CD4-positive, alpha-beta T cell treated with Interleukin-12 subunit alpha and Interleukin-12 subunit beta, for 1 hour (primary cell): ENCODE measurements at places on chromosomes 2 and 18.
A peak's percentile ranks its signal among the peaks of the same experiment; 100 is the strongest.

DNA sequence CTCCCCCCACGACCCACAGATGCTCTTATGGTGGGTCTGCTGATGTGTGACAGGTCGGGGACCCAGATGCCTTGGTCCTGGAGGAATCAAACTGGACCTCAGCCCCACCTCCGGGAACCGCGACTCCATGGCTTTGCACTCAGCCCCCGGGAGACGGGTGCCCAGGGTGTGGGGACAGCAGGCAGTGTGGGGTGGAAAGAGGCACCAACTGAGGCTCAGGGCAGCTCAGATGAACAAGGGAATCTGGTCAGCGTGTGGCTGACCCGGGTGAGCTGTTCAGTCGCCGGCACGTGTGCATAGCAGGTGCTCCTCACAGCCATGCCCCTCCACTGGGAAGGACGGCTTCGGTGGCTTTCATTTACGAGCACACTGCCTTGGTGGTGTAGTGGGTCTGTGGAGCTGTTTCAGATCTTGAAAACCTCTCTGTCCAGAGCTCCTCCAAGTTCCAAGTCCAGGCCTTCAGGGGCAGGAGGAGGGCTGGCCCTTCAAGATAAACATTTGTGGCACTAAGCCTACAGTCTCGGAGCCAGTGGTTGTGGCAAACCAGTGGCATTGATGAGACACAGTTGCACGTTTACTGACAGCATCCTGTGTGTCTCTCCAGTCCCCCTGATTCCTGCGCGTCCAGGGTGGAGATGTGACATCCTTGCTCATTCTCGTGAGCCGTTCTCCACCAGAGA lies 471.2 kb upstream of the HS6ST1 start:
- no peak for DNase-seq

DNA sequence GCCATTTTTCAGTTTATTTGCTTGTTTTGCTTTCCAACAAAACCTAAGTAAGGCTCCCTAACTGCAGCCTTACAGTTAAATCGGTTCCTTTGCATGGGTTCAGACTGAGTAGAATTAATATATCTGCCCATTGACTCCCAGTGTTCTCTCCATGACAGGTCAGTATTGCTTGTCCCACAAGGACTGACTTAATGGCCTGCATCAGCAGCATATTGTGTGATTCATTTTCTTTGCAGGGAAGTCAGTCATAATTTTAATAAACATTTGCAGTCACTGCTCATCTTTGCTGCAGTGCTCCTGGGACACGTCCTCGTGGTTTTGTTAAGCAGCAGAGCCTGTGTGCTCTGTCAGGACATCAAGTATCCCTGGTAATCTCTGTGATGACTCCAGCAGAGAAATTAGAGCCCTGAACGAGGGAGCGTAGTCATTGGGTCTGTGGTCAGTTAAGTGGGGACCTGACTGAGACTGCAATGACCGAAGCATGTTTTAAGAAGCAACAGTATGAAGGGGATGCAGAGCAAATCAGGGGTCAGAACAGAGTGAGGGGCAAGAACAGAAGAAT lies 93.3 kb downstream of the CDH20 start:
- no peak for DNase-seq

- DNase-seq: no peak
Observed at GRCh38 chr18:79387615-79388014, 8.1 kb upstream of the NFATC1 start.

GRCh38 chr2:196054631-196055030 lies 14.0 kb downstream of the DNAH7 start:
- DNase-seq: no peak

GRCh38 chr2:43731211-43731610 lies 42.6 kb upstream of the DYNC2LI1 start:
- no peak for DNase-seq

GRCh38 chr2:124666976-124667375 lies 641.9 kb downstream of the CNTNAP5 start:
- DNase-seq: no peak

- DNase-seq: no peak
Observed at GRCh38 chr2:122031544-122032263, 276.3 kb downstream of the TSN start.

GRCh38 chr2:64992218-64992617 lies 3.0 kb downstream of the SLC1A4 start:
- DNase-seq: no peak

GRCh38 chr18:35178260-35178659 lies 62.6 kb upstream of the ZNF397 start:
- DNase-seq: no peak

DNA sequence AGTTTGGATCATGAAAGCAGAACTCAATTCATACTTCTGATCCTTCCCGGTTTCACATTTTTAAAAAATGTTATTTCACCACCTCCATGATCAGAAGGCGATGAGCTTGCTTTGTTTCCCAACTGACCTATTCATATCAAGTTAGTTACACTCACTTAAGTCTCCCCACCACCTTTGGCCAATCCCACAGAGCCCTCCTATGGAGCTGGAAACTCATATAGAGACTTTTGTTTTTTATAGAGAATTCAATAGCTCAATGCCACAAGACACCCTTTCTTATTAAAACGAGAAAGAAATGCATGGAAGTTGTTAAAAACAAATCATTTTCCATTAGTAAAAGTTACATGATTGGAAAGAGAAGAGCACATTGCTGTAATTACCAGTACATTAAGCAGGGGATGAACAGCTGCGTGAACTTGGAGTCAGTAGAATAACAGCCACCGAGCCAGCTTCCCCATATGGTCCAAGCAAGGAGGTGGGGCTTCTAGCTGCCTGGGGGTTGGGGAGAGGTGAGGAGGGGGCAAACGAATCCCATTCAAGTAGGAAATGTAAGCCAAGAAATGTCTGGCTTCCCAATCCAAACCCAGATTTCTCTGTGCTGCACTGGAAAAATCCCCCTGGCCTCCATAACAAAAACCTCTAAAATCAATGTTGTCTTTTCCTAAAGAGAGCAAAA lies 614.5 kb downstream of the IRS1 start:
- no peak for DNase-seq

DNA sequence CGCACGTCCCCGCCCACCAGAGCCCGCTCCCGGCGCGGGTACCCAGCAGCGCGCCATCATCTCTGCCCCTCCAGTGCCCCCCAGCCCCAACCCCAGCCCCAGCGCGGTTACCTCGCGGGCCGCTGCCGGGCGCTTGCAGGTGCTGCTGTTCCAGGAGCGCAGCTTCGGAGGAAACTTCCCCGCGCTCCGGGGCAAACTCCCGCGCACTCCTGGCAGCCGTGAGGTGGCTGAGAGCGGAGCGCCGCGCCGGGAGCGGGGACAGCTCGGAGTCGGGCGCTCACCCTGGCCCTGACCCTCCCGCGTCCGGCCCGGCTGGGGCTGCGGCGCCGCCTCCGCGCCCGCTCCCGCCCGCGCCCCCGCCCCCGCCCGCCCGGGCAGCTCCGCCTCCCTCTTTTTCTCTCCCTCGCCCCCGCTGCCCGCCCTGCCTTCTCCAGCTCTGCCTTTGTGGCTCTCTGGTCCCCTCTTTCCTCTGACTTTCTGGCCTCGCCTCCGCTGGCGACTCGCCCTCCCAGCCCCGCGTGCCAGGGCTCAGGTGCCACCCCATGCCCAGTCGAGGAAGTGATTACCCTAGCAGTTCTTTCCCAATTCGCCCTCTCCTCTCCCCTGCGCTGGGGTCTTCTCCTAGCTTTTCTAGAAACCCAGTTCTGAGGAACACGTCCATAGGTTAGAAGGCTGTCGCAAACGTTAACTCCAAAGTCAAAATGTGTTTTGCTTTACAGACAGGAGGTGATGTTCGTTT lies at the start of gene CHST9:
TSS of gene CHST9 (minus strand) at position 284 of the 739 bp plus-strand sequence. CDS start 42,499 bp downstream, outside the sequence.
- no peak for DNase-seq

DNA sequence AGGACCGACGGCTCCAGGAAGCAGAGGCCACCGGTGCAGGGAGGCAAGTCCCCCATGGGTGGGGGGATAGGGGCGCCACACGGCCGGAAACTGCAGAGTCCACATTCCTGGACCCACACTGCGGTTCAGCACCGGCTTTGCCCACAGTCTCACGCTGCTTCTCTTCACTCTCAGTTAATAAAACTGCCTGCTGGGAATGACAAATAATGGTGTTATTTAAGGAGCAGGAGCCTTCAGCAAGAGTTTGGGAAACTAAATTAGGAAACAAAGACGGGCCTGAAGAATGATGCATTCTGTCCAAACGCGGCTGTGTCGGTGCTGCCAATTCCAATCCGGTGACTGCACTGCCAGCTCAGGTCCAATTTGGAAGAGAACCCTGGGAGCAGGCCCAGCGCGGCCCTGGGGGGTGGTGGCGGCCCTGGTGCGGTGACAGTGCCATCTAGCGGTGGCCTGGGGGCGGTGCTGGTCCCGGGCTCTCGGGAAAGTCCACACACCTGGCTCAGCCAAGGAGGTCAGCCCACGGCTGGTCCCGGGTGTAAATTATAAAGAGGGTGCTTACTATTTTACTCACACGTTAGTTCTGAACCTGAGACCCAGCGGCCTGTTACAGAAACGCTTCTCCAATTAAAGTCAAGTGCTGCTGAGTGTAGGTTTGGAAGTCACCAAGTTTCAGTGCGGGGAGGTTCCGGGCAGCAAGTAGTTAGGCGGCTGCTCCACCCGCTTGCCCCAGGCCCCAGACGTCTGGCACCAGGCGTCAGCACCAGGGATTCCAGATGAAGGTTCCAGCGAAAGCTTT lies 73.1 kb upstream of the PXDN start:
- DNase-seq: peak; percentile 53

- no peak for DNase-seq
Observed at GRCh38 chr2:112902816-112903215, 8.1 kb upstream of the IL37 start.
